ENCODE measurements at places on chromosomes 4 and X.

DNA sequence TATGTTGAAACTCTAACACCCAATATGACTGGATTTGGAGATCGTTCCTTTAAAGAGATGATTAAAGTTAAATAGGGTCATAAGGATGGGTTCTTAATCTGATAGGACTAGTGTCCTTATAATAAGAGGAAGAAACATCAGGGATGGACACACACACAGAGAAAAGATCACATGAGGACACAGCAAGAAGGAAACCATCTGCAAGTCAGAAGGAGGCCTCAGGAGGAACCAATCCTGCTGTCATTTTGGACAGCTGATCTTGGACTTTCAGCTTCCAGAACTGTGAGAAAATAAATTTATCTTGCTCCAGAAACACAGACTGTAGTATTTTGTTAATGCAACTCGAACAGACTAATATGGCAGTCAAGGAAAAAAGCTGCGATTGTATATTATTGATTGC, 631.5 kb downstream of the PCDH7 start:
- no peak for DNase-seq

DNA sequence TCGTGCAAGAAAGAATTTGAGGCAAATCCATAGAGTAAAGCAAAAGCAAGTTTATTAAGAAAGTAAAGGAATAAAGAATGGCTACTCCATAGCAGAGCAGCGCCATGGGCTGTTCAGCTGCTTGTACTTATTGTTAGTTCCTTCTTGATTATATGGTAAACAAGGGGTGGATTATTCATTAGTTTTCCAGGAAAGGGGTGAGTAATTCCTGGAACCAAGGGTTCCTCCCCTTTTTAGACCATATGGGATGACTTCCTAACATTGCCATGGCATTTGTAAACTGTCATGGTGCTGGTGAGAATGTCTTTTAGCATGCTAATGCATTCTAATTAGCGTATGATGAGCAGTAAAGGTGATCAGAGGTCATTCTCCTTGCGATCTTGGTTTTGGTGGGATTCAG, 23.5 kb upstream of the CEP135 start:
- DNase-seq, result no peak

DNA sequence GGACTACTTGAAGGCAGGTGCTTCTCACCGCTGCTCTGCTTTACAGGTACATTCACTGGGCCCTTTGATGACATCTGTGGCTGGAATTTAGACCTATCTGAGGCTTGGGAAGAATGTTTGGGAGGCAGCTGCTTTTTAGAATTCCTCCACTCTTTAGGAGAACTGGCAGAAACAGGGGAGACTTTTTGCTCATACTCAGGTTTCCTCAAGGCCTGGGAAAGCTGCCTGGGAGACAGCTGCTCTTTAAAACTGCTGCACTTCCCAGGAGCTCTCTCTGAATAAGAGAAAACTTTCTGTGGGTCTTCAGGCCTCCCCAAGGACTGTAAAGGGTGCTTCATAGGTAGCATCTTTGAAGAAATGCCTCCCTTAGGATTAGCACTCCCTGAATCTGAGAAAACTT, 14.3 kb downstream of the CT47C1 start:
- DNase-seq, result no peak

DNA sequence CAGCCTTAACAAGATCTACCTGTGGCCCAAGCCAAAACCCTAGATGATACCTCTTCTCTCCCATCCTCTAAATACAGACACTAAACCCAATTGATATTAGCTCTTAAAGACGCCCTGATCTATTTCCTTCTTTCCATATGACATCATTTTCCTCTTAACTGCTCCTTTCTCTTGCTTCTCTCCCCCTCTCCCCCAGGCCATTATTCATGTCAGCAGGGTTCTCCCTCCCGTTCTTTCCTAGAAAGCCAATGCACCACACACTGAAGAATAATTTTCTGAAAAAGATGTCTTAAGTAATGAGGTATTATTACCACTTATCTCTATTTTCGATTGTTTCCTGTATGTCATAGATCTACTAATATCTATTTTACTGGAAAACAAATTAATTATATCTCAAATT, 9.7 kb upstream of the ING2 start:
- no peak for DNase-seq

DNA sequence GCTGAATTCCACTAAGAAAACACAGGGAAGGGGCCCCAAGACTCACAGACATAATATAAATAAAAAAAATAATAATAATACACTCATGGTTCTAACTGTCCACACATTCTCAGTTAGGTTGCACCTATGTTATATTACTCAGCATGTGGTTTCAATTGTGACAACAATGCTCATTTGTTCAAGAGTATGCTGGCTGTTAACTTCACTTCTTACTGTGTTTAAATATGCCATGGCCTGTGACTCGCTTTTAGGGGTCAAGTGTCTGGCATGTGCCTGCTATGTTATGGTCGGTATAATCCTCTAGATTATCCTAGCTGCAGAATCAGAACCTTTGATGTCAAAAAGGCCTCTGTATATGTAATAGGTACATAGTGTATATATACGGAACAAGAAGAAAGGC, 324.8 kb upstream of the INTU start:
- no peak for DNase-seq

DNA sequence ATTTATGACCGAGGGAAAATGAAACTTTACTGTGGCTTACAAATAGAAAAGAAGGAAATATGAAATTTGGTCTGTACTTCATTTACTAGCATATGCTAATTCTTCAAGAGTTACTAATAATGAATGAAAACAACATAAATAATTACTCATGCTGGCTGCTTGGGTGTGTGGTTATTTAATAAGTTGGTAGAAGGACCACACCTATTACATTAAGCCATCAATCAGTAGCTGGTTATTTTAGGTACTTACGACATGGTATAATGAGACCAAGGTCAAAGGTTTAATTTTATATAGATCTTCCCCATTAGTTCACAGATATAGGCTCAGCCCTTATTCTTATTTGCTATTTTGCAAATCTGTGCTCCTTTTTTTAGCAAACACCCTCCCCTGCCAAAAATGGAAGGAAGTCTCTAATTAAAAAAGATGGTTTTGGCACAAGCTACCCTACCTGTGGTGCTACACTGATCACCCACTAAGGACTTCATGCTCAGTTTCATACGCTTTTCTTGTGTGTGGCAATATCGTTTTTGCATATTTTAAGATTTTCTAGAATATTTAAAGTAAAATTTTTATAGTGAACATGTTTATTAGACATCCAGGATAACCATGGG, 14.1 kb downstream of the TMPRSS11D start:
- DNase-seq, result no peak

GRCh38 chr4:119707336-119707735, 78.7 kb upstream of the PDE5A start:
- no peak for DNase-seq

DNA sequence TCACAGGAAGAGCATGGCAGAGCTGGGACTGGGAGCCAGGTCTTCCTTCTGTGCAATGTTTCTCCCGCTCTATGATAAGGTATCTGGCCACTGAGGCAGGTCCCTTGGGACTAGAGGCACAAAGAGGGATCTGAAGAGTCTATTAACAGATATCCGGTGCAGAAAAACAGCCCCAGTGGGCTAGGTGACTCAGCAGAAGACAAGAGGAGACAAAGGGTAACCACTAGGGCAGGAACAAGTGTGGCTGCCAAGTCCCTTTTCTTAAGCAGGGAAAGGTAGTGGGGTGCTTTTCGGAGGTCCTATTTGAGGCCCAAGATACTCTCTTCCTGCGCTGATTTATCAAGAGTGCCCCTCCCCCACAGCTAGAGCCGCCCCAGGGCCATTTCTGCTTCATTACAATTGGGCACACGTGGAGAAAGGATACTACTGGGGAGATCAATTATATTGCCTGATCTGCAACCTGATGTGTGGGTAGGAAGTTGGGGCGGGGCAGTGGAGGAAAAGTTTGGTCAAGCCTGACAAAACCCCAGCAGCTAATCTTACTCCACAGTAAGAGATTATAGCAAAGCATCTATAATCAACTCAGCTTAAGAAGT, at the start of gene DGAT2L6:
Gene DGAT2L6 (plus strand): TSS at position 546 of the 596 bp plus-strand sequence. CDS start 100 bp downstream, outside the sequence.
- no peak for DNase-seq

- DNase-seq, result no peak
Observed at GRCh38 chrX:65406532-65406931, 128.1 kb downstream of the LAS1L start.

DNA sequence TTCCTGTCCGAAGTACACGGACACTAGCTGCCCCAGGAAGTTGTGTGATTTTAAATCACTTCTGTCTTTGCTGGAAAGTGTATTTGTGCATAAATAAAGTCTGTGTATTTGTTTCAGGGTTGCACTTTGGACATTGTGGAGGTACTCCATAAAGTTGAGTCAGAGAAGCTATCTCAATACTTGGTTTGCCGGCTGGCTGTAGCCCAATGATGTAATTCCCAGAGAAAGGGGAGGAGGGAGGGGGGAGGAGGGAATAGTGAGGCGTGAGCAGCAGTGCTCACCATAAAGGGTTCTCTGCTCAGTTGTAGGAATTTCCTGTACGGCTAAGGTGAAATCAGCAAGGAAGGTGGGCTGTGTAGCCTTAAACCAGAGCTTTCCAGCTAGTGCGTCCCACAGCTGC, 7.5 kb downstream of the APEX2 start:
- DNase-seq, result peak; percentile 4

DNA sequence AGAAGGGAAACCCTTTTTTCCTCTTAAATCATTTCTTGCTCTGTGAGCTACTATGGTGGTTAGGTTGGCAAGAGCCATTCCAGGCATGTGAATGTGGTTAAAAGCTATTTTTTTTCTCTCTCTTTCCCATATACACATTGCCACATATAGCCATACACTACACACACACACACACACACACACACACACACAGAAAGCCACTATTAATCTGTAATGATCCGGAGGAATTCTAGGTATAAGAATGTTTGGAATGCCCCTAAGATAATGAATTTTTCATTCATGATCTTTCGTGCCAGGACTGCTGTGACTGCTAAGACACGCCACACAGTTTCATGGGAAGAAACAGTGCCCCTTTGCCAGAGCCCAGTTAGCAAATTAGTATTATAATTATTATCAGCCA, 21.8 kb upstream of the TLL1 start:
- no peak for DNase-seq

- DNase-seq, result no peak
Observed at GRCh38 chrX:66200050-66200664, 36.1 kb downstream of the HEPH start.

GRCh38 chr4:2925931-2926860, 37.0 kb downstream of the NOP14 start:
- DNase-seq, result no peak

- DNase-seq, result no peak
Observed at GRCh38 chrX:103099691-103100090, 6.7 kb upstream of the NXF3 start.

- DNase-seq, result no peak
Observed at GRCh38 chrX:39855748-39856129, 242.0 kb downstream of the BCOR start.

DNA sequence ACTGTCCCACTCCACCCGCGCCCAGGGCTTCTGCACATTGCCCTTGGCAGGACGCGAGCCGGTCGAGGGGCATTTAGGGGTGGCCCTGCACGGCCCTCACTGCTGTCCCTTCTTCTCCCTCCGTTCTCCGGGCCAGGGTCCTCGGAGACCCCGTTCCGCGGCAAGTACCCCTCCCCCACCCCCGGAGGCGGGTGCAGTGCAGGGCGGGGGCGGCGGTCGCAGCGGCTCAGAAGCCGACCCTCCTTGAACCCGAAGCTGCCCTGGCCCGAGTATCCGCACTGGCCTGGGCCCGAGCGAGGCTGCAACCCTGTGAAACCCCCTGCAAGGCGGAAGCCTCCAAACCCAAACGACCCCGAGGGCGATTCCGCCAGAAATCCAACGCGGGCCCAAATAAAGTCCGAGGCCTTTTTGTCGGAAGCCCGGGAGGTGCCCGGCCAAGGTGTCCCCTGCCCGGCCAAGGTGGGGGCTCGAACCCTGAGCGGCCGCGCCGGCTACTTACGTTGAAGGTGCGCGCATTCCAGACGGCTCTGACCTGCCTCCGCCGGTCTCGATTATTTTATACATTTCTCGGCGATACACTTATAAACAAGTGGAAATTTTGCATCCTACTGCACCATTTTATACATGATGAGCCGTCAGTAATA, 53.1 kb upstream of the TMEM33 start:
- DNase-seq, result no peak

- no peak for DNase-seq
Observed at GRCh38 chrX:111123606-111124179, 27.7 kb downstream of the PAK3 start.

DNA sequence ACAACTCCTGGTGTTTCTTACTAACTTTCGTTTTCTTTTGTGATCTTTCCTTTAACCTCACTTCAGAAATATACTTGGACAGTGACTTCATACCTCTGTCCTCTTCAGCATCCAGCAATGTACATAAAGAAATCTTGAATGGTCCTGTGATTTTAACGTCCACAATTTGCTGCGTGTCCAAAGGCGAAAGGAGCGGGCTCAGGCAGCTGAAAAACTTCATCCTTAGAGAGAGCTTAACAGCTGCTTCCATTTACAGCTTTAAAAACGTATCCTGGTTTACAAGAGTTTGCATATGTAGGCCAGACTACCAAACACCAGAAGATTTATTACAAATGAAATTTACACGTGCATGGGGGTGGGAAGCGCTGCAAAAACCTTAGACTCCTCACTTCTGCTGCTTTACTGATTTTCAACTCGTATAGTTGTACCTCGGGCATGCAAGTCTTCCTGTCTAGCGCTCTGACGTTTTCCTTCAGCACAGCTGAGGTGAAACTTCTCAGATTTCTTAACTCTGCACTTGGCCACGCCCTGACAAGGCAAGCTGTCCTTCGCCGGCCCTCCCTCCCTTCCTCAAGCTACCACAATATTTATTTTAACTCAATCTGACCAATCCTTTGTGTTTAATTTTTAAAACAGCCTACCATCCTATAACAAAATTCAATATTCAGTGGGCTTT, 406.4 kb downstream of the FAM47A start:
- peak; percentile 9 for DNase-seq

- no peak for DNase-seq
Observed at GRCh38 chr4:138103597-138104283, 138.4 kb downstream of the SLC7A11 start.

DNA sequence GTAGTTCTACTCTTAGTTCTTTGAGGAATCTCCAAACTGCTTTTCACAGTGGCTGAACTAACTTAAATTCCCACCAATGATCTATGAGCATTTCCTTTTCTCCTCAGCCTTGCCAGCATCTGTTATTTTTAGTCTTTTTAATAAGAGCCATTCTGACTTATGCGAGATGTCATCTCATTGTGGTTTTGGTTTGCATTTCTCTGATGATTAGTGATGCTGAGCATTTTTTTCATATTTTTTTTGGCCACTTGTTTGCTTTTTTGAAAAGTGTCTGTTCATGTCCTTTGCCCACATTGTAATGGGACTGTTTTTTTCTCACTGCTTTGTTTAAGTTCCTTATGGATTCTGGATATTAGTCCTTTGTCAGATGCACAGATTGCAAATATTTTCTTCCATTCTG, 21.5 kb upstream of the PHKA1 start:
- no peak for DNase-seq

- DNase-seq, result no peak
Observed at GRCh38 chr4:38223782-38224236, 263.6 kb downstream of the PTTG2 start.

GRCh38 chr4:972651-973424, 531 bp downstream of the DGKQ start:
- DNase-seq, result peak; percentile 25

GRCh38 chrX:68945081-68945602, 116.3 kb downstream of the EFNB1 start:
- no peak for DNase-seq

GRCh38 chr4:154590329-154591006, at the start of gene FGA:
TSS of gene FGA (minus strand) at chr4:154590742. CDS start at chr4:154590687, 55 bp downstream.
- DNase-seq, result no peak

Data from ACHN (cell line).